ENCODE measurements at places on chromosomes 4 and X. TPM values are rescaled to one million over a fixed set of nuclear protein-coding genes. Genes with fewer than 3 reads are reported as not detected.

Gene ZNF41
- 4.8 TPM for polyA plus RNA-seq

Gene SYP
- 0.26 TPM for polyA plus RNA-seq

Gene HEPH
- 0.17 TPM for polyA plus RNA-seq

Gene SMPX
- not detected for polyA plus RNA-seq

Gene PNMA6A
- 0.28 TPM for polyA plus RNA-seq

Gene STATH
- not detected for polyA plus RNA-seq

Gene SCD5
- not detected for polyA plus RNA-seq

Gene GSX2
- polyA plus RNA-seq: not detected

Gene SHROOM3
- not detected for polyA plus RNA-seq

Gene STS
- polyA plus RNA-seq: 0.53 TPM

Gene ADGRG2
- 0.08 TPM for polyA plus RNA-seq

Gene CSN1S1
- polyA plus RNA-seq: not detected

Gene LIN54
- polyA plus RNA-seq: 16.6 TPM

Gene EVC2
- polyA plus RNA-seq: not detected

Gene TCEAL6
- polyA plus RNA-seq: not detected

Gene TXK
- 80.9 TPM for polyA plus RNA-seq

Gene MAGEB10
- polyA plus RNA-seq: not detected

Gene TBC1D8B
- 0.26 TPM for polyA plus RNA-seq

Gene SPINK2
- 32.8 TPM for polyA plus RNA-seq

Gene GNRHR
- polyA plus RNA-seq: not detected

Gene LRAT
- not detected for polyA plus RNA-seq

Gene RLIM
- 11.2 TPM for polyA plus RNA-seq

Gene PLXNB3
- not detected for polyA plus RNA-seq

Gene REST
- polyA plus RNA-seq: 203 TPM

Gene USP26
- polyA plus RNA-seq: not detected

Gene CFAP47
- polyA plus RNA-seq: not detected

Gene VCX
- not detected for polyA plus RNA-seq

Gene USP17L24
- polyA plus RNA-seq: not detected

Gene CASK
- 6.1 TPM for polyA plus RNA-seq

Gene UBA6
- polyA plus RNA-seq: 18.0 TPM

Gene LRP2BP
- polyA plus RNA-seq: 0.58 TPM

Gene EDA2R
- polyA plus RNA-seq: 0.22 TPM

Gene ANXA3
- not detected for polyA plus RNA-seq

Gene PGAM4
- polyA plus RNA-seq: not detected

Gene NDP
- polyA plus RNA-seq: not detected

Gene RAB33A
- 7.6 TPM for polyA plus RNA-seq

Gene PFKFB1
- not detected for polyA plus RNA-seq

Gene PROM1
- not detected for polyA plus RNA-seq

Gene CXCL8
- 0.20 TPM for polyA plus RNA-seq

Gene CRLF2
- polyA plus RNA-seq: 0.19 TPM

Gene TRAPPC2
- polyA plus RNA-seq: 33.5 TPM

Gene NPNT
- not detected for polyA plus RNA-seq

Gene SCOC
- polyA plus RNA-seq: 44.4 TPM

Gene GYG2
- polyA plus RNA-seq: not detected

Gene PAGE2
- not detected for polyA plus RNA-seq

All from naive thymus-derived CD4-positive, alpha-beta T cell (primary cell).